ENCODE measurements at places on chromosomes 6 and 20.

- DNase-seq, result peak; percentile 44
These were observed 109.0 kb downstream of the TAF4 start for GRCh38 chr20:61956396-61957342.

DNA sequence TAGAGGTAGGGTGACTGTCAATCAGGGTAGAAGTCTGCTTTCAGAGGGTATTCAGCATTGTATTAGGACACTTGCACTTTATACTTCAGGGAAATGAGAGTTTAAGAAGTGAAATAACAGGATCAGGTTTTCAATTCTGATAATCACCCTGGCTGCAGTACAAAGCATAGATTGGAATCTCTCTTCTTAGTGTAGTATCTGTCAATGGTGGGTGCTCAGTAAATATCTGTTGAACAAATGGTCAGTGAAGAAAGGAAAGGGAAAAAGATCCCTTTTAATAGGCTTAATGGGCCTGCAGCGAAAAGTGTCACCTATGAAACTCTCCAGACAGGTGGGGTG lies 18.7 kb downstream of the TUBB2B start:
- DNase-seq, result no peak

- DNase-seq, result no peak
These were observed 699.0 kb upstream of the CITED2 start for GRCh38 chr6:140073456-140073855.

DNA sequence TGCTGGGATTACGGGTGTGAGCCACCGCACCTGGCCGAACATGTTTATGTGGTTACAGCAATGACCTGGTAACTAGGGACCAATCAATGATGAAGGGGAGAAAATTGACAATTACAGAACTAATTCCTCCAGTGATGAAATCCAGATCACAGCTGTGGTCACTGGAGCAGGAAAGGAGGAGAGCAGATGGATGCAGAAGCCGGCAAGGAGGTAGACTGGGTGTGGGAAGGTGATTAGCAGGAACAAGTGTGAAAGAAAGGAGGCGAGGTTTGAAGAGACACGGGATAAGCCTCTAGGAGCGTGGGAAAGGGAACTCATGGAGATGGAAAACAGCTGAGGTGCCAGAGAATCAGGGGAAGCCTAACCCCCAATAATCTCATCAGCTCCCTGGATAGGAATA lies 17.2 kb upstream of the SPAG4 start:
- DNase-seq, result no peak

DNA sequence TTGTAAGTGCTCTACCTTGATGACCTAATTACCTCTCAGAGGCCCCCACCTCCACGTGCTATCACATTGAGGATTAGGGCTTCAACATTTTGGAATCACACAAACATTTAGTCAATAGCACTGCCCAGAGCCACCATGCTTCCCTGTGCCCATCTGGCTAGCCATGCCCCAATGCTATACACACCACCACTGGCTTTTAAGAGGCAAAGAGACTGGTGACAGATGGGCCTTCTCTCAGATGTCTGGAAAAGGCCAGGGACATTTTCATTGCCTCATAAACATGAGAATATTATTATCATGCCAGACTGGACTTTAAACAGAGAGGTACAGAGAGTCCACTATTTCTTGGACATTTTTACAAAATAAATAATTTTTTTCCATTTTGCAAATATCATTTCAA lies 29.8 kb downstream of the TRMT6 start:
- no peak for DNase-seq

DNA sequence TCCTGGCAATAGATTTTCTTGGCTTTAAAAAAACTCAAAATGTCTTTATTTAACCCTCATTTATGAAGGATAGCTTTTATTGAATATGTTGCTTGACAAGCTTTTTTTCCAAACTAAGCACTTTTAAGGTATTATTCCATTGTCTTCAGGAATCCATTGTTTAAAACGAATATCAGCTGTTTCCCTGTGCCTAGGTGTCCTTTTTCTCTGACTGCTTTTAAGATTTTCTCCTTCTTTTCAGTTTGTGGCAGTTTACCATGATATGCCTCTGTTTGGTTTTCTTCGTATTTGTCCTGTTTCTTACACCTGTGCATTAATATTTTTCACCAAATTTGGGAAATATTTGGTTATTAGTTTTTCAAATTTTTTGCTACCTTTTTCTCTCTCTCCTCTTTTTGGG lies 68.4 kb downstream of the YTHDF1 start:
- no peak for DNase-seq
